ENCODE measurements at places on chromosomes 13 and 19.

DNA sequence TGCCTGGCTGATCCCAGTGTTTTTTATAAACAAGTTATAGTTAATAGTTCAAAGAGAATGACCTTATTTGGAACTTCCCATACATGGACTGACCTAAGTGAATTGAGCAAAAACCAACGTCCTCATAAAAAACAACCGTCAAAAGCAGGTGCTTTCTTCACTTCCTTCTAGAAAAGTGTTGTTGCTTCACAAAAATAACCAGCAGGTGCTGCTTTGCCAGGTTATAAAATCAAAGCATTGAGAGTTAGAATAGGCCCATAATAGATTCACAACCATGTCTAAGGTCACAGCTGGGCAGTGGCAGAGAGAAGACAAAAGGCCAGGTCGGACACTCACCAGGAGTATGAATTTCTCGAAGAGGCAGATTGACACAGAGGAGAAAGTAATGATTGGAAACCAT, 9.5 kb downstream of the RUBCNL start:
- no peak overlapping the region for H3K27ac ChIP-seq
- DNase-seq: no peak
- no peaks in the 10 kb centered on the region for H3K36me3 ChIP-seq
- H3K4me3 ChIP-seq: no peak overlapping the region
- no peaks in the 10 kb centered on the region for H3K4me1 ChIP-seq
- no peaks in the 10 kb centered on the region for H3K27me3 ChIP-seq

- no peak for DNase-seq
- peak overlapping the region; percentile 23 for H3K27ac ChIP-seq
- no peaks in the 10 kb centered on the region for H3K27me3 ChIP-seq
- H3K36me3 ChIP-seq: peaks cover 29% of the 10 kb centered on the region
- H3K4me1 ChIP-seq: peaks cover 73% of the 10 kb centered on the region
These were observed 18.8 kb downstream of the ZC3H4 start for GRCh38 chr19:47094557-47095475.

DNA sequence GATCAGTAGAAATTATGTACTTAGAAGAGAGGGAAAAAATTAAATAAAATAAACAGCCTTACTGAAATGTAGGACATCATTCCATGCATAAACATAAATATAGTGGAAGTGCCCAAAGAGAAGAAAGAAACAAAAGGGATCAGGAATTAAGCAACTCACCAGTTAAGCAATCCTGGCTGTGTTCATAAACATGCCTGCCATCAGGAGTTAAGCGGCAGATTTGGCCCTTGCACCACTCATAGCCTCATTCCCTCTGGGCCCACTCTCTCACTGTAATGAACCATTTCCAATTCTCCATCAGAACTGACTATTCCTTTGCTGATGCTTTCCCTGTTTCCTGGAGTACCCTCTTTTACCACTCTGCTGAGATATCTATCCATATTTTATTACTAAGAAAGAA, 281.4 kb downstream of the LHFPL6 start:
- no peak overlapping the region for H3K4me3 ChIP-seq
- H3K4me1 ChIP-seq: peaks cover 47% of the 10 kb centered on the region
- no peak for DNase-seq
- H3K36me3 ChIP-seq: no peaks in the 10 kb centered on the region

- H3K27ac ChIP-seq: no peak overlapping the region
- no peak for DNase-seq
- no peaks in the 10 kb centered on the region for H3K27me3 ChIP-seq
These were observed 205.9 kb upstream of the MIR17HG start for GRCh38 chr13:91141543-91142061.

- no peak overlapping the region for H3K4me3 ChIP-seq
- no peaks in the 10 kb centered on the region for H3K27me3 ChIP-seq
- no peak for DNase-seq
- H3K36me3 ChIP-seq: no peaks in the 10 kb centered on the region
These were observed 5.4 kb upstream of the LRFN1 start for GRCh38 chr19:39325778-39326665.

GRCh38 chr13:97245011-97245410, 22.9 kb downstream of the MBNL2 start:
- H3K27ac ChIP-seq: peak overlapping the region; percentile 76
- DNase-seq: no peak
- H3K4me1 ChIP-seq: peaks cover 87% of the 10 kb centered on the region
- H3K4me3 ChIP-seq: no peak overlapping the region
- no peaks in the 10 kb centered on the region for H3K36me3 ChIP-seq

- no peaks in the 10 kb centered on the region for H3K27me3 ChIP-seq
- H3K4me1 ChIP-seq: no peaks in the 10 kb centered on the region
- H3K4me3 ChIP-seq: no peak overlapping the region
- H3K36me3 ChIP-seq: no peaks in the 10 kb centered on the region
- no peak overlapping the region for H3K27ac ChIP-seq
These were observed 8.4 kb upstream of the VSTM2B start for GRCh38 chr19:29517412-29517811.

- H3K4me3 ChIP-seq: no peak overlapping the region
- H3K27ac ChIP-seq: no peak overlapping the region
- H3K4me1 ChIP-seq: no peaks in the 10 kb centered on the region
- H3K27me3 ChIP-seq: no peaks in the 10 kb centered on the region
- H3K36me3 ChIP-seq: peaks cover 100% of the 10 kb centered on the region
These were observed 21.6 kb upstream of the F2RL3 start for GRCh38 chr19:16867211-16867610.

DNA sequence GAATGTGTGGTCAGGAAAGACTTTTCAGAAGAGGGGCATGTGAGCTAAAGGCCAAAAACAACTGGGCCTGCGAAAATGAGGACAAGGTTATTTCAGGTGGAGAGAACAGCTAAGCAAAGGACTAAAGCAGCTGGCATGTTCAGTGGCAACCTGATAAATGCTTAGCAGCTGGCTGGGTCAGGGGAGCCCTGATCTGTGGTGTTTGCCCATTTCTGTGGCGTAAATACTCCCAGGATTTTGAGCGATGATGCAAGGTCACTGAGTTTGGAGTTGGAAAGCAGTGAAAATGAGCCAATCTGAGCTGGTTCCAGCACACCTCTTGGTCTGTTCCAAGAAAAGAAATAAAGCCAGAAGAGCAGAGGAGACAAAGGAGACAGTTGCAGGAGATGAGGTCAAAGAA, 704.3 kb downstream of the UQCRFS1 start:
- no peaks in the 10 kb centered on the region for H3K27me3 ChIP-seq
- H3K27ac ChIP-seq: no peak overlapping the region
- H3K4me1 ChIP-seq: no peaks in the 10 kb centered on the region
- H3K4me3 ChIP-seq: no peak overlapping the region
- H3K36me3 ChIP-seq: no peaks in the 10 kb centered on the region
- DNase-seq: peak; percentile 62

GRCh38 chr19:46926170-46927071, 65.6 kb downstream of the ARHGAP35 start:
- H3K4me3 ChIP-seq: no peak overlapping the region
- H3K27me3 ChIP-seq: no peaks in the 10 kb centered on the region
- H3K36me3 ChIP-seq: peaks cover 12% of the 10 kb centered on the region
- peak overlapping the region; percentile 48 for H3K27ac ChIP-seq
- DNase-seq: no peak
- peaks cover 56% of the 10 kb centered on the region for H3K4me1 ChIP-seq

DNA sequence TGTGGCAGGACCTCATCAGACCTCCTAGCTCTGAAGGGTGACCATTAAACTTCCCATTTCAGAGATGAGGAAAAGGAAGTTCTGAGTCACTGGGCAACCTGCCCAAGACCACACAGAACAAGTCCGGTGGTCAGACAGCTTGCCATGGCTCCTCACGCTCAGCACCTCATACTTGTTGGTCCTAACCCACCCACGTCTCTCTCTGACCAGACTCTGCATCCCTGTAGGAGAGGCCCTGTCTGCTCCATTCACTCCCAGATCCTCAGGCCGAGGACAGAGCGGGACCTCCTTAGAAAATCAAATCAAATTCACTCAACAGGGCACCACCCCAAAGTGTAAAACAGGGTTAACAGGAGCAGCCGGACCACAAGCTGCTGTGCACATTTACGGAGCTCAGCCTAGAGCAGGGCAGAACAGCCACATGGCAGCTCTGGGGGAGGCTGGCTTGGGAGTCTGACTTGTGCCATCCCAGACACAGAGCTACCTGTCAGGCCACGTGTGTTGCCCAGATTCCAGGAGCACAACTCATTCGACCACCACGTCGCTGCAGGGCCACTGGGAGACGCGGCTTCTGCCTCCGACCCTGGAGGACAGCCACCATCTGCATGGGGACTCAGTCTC, 1.7 kb downstream of the MIER2 start:
- H3K27ac ChIP-seq: peak overlapping the region; percentile 84
- H3K27me3 ChIP-seq: peaks cover 4% of the 10 kb centered on the region
- peak overlapping the region; percentile 93 for H3K4me3 ChIP-seq
- no peaks in the 10 kb centered on the region for H3K36me3 ChIP-seq

GRCh38 chr13:95341441-95341840, 40.2 kb upstream of the ABCC4 start:
- H3K27me3 ChIP-seq: no peaks in the 10 kb centered on the region
- no peak overlapping the region for H3K4me3 ChIP-seq
- no peaks in the 10 kb centered on the region for H3K4me1 ChIP-seq
- H3K36me3 ChIP-seq: no peaks in the 10 kb centered on the region

GRCh38 chr13:91722267-91722884, 324.0 kb downstream of the GPC5 start:
- H3K36me3 ChIP-seq: no peaks in the 10 kb centered on the region
- H3K4me1 ChIP-seq: no peaks in the 10 kb centered on the region
- H3K4me3 ChIP-seq: no peak overlapping the region

DNA sequence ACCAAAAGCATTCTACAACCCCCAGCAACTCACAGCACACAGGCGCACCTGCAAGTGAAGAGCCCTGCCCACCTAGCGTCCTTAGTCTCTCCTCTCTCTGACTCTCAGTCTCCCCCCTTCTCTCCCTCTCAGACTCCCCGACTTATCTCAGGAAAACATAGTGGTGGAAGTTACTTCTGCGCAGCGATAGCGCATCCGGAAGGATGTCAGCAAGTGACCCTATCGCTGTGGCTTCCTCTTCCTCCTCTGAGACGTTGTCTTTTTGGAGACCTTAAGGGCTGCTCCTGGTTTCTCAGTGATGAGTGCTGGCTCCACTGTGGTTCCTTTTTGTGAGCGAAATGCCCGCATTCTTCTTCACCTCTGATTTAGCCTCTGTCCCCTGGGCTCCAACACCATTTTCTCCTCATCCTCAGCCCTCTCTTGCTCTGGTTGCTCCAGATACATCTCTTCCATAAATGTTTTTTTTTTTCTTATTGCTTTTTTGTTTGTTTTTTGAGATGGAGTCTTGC, 1.4 kb upstream of the YIF1B start:
- DNase-seq: no peak
- peaks cover 70% of the 10 kb centered on the region for H3K4me1 ChIP-seq
- no peaks in the 10 kb centered on the region for H3K27me3 ChIP-seq

GRCh38 chr19:18605546-18606280, 886 bp downstream of the CRLF1 start:
- peak overlapping the region; percentile 24 for H3K27ac ChIP-seq
- H3K4me1 ChIP-seq: peaks cover 52% of the 10 kb centered on the region
- peak overlapping the region; percentile 56 for H3K4me3 ChIP-seq

DNA sequence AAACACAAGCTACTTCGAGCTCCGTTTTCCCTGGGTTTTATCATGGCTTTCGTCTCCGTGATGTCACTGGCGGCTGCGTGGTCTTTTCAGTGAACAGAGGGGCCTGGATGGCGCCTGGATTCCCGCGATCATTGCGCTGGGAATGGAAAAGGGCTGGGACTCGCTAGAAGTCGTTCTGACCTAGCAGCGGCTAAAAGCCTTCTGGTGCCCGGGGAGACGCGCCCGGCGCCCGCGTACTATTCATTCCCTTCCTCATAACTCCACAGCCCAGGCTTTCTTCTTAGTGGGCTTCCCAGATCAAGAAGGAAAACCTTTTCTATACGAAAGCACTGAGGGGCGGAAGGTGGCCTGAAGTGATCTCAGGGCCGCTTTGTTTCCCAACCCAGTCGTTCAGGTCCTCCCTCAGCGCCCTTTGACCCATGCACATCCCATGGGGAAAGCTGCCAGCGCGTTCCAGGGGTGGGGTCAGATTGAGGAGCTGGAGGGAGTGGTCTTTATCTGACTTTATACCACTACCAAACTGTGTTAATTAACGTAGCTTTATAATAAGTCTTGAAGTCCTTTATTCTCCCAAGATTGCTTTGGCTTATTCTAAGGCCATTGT, 96.6 kb downstream of the ELF1 start:
- peaks cover 13% of the 10 kb centered on the region for H3K4me1 ChIP-seq
- H3K4me3 ChIP-seq: no peak overlapping the region
- no peaks in the 10 kb centered on the region for H3K27me3 ChIP-seq
- no peak for DNase-seq
- H3K36me3 ChIP-seq: no peaks in the 10 kb centered on the region

GRCh38 chr13:77774181-77774580, 76.7 kb downstream of the SLAIN1 start:
- no peaks in the 10 kb centered on the region for H3K4me1 ChIP-seq
- DNase-seq: no peak
- no peak overlapping the region for H3K4me3 ChIP-seq

DNA sequence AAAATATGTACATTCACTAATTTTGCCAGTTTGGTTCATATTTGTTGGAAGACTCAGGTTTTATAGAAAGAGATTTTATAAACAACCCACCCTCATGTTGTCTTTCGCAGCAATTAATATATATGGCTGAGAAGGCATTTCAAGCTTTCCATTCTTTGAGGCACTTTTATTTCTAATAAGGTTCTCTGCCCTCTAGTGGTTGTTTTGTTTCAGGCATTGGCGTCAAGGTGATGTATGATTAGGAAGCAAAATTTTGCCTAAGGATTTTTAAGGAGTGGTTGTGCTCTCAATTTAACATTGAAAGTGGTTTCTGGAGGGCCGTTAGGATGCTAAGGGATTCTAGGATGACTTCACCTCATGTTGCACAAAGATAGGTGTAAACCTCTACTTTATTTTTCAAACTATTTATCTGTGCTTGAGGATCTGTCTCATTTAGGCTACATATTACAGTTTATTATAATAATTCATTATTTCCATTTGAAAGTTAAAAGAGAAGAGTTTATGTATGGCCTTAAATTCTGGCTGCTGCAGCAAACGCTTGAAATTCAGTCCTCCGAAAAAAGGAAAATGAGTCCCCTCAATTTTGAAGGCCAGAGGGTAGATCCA, 35.9 kb downstream of the OXGR1 start:
- H3K27me3 ChIP-seq: no peaks in the 10 kb centered on the region
- no peak overlapping the region for H3K4me3 ChIP-seq

- H3K27ac ChIP-seq: no peak overlapping the region
- DNase-seq: no peak
- no peak overlapping the region for H3K4me3 ChIP-seq
- H3K4me1 ChIP-seq: no peaks in the 10 kb centered on the region
These were observed 18.3 kb upstream of the EIF3G start for GRCh38 chr19:10137751-10138682.

- DNase-seq: no peak
- H3K27ac ChIP-seq: no peak overlapping the region
- no peaks in the 10 kb centered on the region for H3K4me1 ChIP-seq
- no peaks in the 10 kb centered on the region for H3K27me3 ChIP-seq
- no peak overlapping the region for H3K4me3 ChIP-seq
- no peaks in the 10 kb centered on the region for H3K36me3 ChIP-seq
These were observed 29.5 kb downstream of the SLC25A15 start for GRCh38 chr13:40818926-40819325.
